ENCODE measurements at places on chromosomes 12 and 14.

DNA sequence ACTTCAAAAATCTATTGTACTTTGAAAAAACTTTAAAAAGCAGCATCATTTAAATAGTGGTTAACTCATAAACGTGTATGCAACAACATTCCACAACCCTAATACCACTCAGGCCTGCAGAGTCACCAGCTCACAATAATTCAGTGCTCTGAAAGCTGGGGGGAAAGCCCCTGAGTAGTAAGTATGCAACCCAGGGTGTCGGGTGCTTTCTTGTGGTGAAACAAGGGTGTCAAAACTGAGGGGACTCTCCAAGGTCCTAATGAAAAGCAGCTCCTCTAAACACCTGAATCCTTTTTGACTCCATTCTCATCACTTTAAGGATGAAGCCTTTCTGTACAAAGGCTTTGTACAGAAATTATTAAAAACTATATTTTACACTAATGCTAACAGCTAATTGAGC, 33.7 kb downstream of the FGFR1OP2 start:
- H3K4me1 ChIP-seq, result peaks cover 13% of the 10 kb centered on the region
- H3K4me3 ChIP-seq, result no peak overlapping the region
- H3K27me3 ChIP-seq, result no peaks in the 10 kb centered on the region
- H3K27ac ChIP-seq, result no peak overlapping the region

- H3K4me3 ChIP-seq, result no peak overlapping the region
- peak overlapping the region; percentile 76 for H3K27ac ChIP-seq
- no peak for DNase-seq
- H3K4me1 ChIP-seq, result peaks cover 65% of the 10 kb centered on the region
- H3K27me3 ChIP-seq, result no peaks in the 10 kb centered on the region
- peaks cover 26% of the 10 kb centered on the region for H3K36me3 ChIP-seq
Measured at GRCh38 chr14:69685716-69686115, 74.3 kb downstream of the SUSD6 start.

GRCh38 chr14:103315941-103316340, 18.1 kb upstream of the EIF5 start:
- H3K36me3 ChIP-seq, result no peaks in the 10 kb centered on the region
- no peak overlapping the region for H3K27ac ChIP-seq
- no peak overlapping the region for H3K4me3 ChIP-seq
- DNase-seq, result no peak

DNA sequence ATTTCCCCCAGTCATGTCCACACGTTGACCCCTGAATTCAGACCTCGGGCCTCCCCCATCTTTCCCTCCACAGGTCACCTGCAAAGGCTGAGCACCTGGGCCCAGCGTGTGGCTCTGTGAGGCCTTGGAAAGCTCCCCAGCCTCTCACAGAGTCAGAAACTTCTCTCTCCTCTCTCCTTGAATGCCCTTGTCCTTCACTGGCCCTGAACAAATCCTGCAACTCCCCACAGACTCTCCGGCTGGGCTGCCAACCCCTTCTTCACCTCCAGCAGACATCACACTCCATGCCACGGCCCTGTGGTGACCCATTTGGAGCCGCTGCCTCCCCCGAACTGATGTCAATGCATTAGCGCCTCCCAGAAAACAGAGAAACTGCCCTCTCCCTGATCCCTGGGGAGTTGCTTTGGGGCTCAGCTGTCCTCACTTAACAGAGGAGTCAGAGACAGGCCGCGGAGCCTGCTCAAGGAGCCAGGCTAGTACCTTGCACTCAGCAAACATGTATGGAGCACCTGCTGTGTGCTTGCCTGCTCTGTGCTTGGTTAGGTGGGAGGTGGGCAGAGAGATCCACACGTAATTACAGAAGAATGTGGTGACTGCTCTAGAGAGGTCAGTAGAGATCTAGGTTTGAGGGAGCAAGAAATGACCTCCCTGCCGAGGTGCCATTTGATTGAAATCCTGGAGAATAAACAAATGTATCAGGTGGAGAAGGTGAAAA, 99.2 kb upstream of the PWP1 start:
- H3K36me3 ChIP-seq, result peaks cover 21% of the 10 kb centered on the region
- no peak overlapping the region for H3K27ac ChIP-seq
- H3K27me3 ChIP-seq, result no peaks in the 10 kb centered on the region
- H3K4me1 ChIP-seq, result no peaks in the 10 kb centered on the region

DNA sequence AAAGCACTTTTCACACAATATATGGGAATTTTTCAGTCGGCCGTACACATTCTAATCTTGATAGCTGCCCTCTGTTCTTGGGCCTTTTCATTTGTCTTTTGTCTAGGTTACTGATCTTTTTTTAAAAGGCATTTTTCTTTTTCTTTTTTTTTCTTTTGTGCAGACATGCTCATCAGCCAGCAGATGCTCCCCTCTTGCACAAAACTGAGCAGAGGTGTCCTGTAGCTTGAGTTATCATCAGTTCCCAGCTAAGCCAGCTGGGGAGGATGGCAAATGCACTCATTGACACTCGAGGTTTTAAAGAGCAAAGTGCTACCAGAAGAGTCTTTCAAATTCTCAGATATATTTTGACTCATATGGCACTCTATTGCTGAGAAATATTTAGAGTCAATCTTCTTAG, 913.9 kb upstream of the SEL1L start:
- no peaks in the 10 kb centered on the region for H3K27me3 ChIP-seq
- no peak overlapping the region for H3K27ac ChIP-seq
- no peaks in the 10 kb centered on the region for H3K4me1 ChIP-seq
- DNase-seq, result no peak
- no peak overlapping the region for H3K4me3 ChIP-seq

DNA sequence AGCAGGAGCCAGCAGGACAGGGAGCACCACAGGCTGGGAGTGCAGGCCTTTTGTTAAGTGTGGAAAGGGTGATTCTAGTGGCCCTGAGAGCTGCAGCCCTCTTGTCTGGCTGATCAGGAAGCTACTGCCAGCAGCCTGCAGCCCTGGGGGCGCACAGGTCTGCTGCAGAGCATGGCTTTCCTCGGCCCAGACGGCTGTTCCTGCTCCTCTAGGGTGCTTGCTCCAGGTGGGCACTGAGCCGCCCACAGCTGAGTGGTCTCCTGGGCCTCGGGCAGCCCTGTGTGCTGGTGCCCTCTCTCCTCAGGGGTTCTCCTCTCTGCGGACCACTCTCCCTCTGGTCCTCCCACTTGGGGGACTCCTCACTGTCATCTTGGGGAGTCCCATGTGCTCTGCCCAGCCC, 18.9 kb downstream of the CCDC88C start:
- H3K27ac ChIP-seq, result peak overlapping the region; percentile 93
- H3K4me1 ChIP-seq, result peaks cover 94% of the 10 kb centered on the region
- no peaks in the 10 kb centered on the region for H3K27me3 ChIP-seq
- H3K4me3 ChIP-seq, result peak overlapping the region; percentile 100
- no peak for DNase-seq
- peaks cover 69% of the 10 kb centered on the region for H3K36me3 ChIP-seq

GRCh38 chr12:125029761-125030358, 35.4 kb upstream of the AACS start:
- no peaks in the 10 kb centered on the region for H3K4me1 ChIP-seq
- H3K27me3 ChIP-seq, result no peaks in the 10 kb centered on the region
- H3K27ac ChIP-seq, result no peak overlapping the region
- no peak for DNase-seq

GRCh38 chr12:46590991-46591703, 218.6 kb upstream of the SLC38A2 start:
- no peak overlapping the region for H3K4me3 ChIP-seq
- no peak overlapping the region for H3K27ac ChIP-seq
- H3K4me1 ChIP-seq, result peaks cover 21% of the 10 kb centered on the region
- no peak for DNase-seq

GRCh38 chr12:115357681-115358080, 673.7 kb upstream of the TBX3 start:
- H3K4me1 ChIP-seq, result no peaks in the 10 kb centered on the region
- H3K4me3 ChIP-seq, result no peak overlapping the region
- H3K36me3 ChIP-seq, result no peaks in the 10 kb centered on the region
- no peak overlapping the region for H3K27ac ChIP-seq

- no peaks in the 10 kb centered on the region for H3K36me3 ChIP-seq
- H3K27me3 ChIP-seq, result peaks cover 4% of the 10 kb centered on the region
- DNase-seq, result no peak
- H3K4me3 ChIP-seq, result no peak overlapping the region
- no peak overlapping the region for H3K27ac ChIP-seq
Measured at GRCh38 chr12:14578646-14579045, 11.0 kb upstream of the PLBD1 start.

DNA sequence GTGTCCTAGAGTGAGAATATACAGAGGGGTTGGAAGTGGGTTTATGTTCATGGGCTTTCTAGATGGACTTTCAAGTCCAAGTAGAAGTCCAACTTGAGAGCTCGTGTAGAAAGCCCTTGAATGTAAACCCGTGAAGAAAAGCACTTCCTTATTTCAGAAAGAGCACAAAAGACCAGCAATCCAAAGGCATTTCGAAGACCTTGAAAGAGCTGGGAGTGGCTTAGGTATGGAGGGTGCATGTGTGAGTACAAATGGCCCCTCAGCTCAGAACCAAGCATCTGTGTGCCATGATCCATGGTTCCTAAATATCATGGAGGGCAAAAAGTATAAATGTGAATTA, 160.7 kb downstream of the ETV6 start:
- H3K4me3 ChIP-seq, result no peak overlapping the region
- no peaks in the 10 kb centered on the region for H3K27me3 ChIP-seq
- peaks cover 21% of the 10 kb centered on the region for H3K4me1 ChIP-seq
- H3K36me3 ChIP-seq, result peaks cover 5% of the 10 kb centered on the region

DNA sequence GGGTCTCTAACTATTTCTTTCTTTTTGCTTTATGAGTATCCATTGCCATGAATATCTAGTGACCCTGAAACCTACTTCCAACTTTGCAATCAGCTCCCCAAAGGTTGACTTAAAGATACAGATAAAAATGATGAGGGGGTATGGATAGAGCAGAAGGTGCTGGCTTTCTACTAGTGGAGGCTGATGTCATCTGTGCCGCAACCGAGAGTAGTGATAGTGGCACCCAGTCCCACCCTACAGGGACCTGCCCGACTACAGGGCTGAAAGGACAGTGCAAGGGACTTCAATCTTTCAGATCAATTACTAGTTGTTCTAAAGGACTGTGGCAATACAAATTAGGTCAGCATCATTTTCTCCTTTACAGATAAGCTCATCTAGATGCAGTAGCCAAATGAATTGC, 806.0 kb downstream of the VRK1 start:
- peaks cover 16% of the 10 kb centered on the region for H3K4me1 ChIP-seq
- H3K27me3 ChIP-seq, result no peaks in the 10 kb centered on the region
- no peak overlapping the region for H3K27ac ChIP-seq
- peak; percentile 62 for DNase-seq
- H3K36me3 ChIP-seq, result peaks cover 6% of the 10 kb centered on the region

DNA sequence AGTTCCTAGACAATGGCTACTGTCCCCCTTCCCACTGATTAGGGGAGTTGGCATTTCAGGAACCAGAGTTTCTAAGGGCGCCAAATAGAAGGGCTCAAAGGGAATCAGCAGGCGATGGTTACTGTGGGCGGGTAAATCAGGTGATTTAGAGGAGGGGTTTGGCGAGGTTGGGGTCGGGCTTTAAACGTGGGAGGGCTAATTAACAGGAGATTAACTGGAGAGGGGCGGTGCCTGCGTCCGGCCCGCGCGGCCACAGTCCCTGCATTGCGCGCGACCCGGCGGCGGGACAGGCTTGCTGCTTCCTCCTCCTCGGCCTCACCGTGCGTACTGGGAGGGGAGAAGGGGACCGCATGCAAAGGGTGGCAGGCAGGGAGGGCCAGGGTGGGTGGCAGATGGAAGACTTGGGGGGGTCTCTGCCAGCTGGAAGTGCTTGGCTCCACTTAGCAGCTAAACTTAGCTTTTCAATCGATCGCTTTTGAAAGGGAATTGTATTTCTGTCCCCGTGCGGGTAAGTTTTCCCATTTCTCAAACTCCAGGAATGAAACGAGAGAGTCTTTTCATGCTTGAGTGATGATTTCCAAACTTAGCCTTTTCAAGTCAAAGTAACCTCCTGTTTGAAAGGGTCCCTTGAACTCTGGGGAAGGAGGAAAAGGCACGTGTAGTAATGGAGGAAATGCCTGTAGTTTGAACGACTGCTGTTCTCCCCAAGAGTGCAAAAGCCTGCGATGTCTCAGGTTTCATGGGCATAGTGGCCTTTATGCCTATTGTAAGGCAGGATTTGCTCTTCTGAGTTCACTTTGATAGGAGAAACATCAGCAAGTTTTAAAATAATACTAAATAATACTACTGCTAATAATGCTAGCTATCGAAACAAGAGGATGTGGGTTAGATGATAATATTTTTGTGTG, at the start of gene MGST1:
TSS of gene MGST1 (plus strand) at position 255 of the 908 bp plus-strand sequence. CDS start 6,608 bp downstream, outside the sequence.
- no peaks in the 10 kb centered on the region for H3K4me1 ChIP-seq
- no peak for DNase-seq
- peaks cover 7% of the 10 kb centered on the region for H3K27me3 ChIP-seq
- H3K27ac ChIP-seq, result no peak within 1 kb of the TSS
- no peak within 1 kb of the TSS for H3K4me3 ChIP-seq

DNA sequence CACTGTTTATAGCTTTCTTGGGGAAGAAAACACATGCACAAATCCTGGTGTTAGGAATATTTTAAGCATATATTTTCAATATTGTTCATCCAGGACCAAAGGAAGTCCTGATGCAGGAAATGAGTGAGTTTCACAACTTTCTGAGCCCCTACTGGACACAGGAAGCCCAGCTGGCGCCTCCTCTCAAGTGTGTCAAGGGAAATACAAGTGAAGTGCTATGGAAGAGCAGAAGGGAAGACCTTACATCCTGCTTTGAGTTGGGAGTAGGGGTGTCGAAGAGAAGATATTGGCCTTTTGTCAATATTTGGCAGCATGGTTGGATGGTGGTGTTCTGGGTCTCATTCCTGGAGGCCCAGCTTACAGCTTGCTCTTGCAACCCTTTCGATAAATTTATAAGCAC, 66.1 kb upstream of the ZDHHC17 start:
- H3K36me3 ChIP-seq, result no peaks in the 10 kb centered on the region
- H3K4me1 ChIP-seq, result no peaks in the 10 kb centered on the region
- peaks cover 2% of the 10 kb centered on the region for H3K27me3 ChIP-seq

DNA sequence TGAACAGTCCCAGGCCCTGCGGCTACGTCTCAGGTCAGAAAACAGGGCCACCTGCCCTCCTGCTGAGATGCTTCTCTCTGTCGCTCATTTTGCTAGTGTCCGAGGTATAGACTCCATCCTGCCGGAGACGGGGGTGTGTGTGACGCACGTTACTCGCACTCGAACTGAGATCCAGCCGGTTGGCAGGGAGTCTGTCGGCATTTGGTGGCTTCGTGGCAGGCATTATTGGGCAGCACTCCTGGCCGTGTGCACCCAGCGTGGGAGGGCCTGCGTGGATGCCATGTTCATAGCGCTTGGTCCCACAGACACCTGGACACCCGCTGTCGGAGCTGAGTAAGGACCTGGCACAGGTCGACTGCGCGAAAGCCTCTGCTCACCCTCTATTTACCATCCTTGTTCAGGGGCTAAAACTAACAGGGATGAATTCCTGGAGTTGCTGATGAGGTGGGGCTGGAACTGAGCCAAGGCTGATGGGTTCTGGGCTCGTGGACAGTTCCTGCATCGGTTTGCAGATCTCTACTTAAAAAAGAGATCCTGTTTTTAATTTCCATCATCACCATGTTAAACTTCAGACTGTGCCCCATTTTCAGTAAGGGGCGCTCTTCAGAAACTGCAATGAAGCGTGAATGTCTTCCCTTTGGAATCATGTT, 28.6 kb downstream of the AACS start:
- peaks cover 17% of the 10 kb centered on the region for H3K4me1 ChIP-seq
- H3K36me3 ChIP-seq, result peaks cover 3% of the 10 kb centered on the region
- no peak overlapping the region for H3K27ac ChIP-seq
- H3K27me3 ChIP-seq, result no peaks in the 10 kb centered on the region
- no peak for DNase-seq
